Stimulated activated CD8-positive, alpha-beta memory T cell treated with anti-CD3 and anti-CD28 coated beads, Interleukin-15, amount 100 ng/mL, for 48 hours (primary cell): ENCODE measurements at places on chromosomes 2 and 18.

- DNase-seq, result no peak
Observed at GRCh38 chr2:177876950-177877349, 195.6 kb downstream of the PDE11A start.

DNA sequence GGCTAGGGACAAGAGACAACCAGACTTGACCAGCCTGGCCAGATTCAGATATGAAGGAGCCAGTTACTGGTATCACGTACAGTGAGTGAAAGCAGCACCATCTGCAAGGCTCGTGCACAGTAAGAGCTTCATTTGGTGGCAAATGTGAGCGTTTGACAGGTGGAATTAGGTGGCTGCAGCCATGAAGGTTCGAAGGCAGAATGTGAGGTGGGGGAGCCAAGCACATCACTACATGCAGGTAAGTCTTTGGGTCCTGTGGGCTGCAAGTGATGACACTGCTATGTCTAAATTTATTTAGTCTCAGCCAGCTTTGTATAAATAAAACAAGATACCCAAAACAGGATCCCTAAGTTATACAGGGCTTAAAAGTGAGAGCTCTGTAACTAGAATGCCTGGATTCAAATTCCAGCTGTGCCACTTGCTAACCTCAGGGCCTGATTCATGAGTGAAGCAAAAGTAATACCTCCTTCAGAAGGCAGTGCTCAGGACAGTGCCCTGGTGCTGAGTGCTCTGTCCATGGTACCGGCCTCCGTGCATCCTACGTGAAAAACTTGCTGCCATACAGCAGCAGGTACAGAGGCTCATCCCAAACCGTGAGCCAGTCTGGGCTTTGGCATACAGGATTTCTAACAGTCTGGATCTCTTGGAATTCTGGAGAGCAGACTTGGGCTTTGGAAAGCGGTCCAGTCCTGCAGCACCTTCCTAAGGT is 18.6 kb downstream of the DDX18 start:
- no peak for DNase-seq

DNA sequence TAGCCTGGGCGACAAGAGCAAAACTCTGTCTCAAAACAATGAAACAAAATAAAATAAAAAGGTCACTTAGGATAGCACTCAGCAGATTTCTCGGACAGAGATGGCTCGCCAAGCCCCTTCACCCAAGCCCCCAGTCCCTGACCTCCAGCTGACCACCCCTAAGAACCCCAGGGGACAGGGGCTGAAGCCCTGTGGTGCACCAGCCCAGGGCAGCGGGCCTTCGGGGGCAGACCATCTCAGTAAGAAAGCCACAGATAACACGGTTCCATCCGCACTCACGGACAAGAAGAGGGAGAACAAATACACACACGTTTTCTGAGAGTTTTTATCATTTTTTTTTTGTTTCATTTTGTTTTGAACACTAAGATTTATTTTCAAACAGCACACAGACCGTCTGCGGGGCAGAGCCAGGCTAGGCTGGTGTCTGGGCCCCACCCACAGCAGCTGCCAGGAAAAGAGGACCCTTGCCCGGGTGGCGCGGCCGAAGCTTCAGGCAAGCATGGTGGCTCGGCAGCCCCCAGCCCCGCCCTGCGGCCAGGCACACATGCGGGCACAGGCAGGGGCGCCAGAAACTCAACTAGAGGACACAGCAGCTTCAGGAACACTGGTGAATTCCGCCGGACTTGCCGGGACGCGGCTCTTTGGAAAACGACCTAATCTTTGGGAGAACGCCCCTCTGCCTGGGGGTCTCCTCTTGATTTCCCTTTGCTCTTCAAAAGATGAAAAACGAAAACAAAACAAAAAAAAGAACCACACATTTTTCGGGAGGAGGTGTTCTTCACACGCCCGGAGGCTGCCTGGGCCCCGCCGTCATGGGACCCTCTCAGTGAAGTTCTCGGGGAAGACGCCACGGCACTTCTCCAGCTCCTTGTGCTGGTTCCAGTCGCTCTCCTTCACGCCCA is 59.0 kb downstream of the BIN1 start:
- DNase-seq, result no peak

- DNase-seq, result no peak
Observed at GRCh38 chr2:43368483-43369385, 142.3 kb upstream of the ZFP36L2 start.

DNA sequence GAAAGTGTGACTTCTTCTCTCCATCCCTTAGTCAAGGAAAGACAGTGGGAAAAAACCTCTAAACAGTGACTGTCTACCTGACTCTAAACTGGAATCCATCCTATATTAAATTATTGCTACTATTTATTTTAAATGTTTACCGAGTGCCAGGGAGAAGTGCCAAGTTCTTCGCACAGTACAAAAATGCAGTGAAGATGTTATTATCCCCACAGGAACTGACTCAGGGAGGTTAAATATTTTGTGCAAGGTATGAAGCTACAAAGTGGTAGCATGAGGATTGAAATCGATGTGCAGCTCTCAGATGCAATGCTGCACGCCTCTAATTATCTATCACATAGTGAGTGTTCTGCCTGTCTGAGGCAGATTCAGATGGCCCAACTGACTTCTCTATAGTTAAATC is 91.1 kb downstream of the MEP1B start:
- no peak for DNase-seq

DNA sequence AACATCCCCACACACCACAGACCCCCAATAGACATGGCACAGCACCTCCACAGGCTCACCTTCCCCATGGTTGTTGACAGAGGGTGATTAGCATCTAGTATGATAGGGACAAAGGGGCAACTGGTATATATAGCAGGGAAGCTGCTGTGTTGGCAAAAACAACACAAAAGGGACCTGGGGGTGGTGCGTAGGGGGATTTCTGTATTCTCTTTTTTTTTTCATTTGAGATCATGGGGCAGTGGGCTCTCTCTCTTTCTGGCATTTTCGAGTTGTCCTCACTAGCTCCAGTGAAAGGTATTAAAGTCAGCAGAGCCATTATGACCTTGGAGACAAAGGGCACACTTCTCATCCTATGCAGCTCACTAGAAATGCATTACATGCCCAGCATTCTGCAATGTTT is at the start of gene CRYGA:
Gene CRYGA (minus strand): TSS at position 101 of the 400 bp plus-strand sequence. CDS start 33 bp downstream, at position 68.
- DNase-seq, result no peak

DNA sequence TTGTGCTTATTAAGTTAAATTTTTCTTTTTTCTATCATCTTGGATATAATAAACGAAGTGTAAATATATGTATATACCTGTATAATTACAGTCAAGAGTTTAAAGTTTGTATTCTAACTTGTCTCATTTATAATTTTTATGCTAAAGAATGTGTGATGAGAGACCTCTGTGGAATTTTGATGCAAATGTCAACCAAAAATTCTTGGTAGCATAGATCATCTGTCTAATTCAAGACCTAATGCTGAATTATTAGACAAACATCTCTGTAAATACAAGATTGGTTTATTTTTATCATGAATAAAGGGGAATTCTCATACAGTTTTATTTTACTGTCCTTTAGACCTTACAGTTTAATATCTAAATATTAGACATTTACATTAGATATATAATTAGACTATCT is 149.2 kb upstream of the VWC2L start:
- no peak for DNase-seq

- no peak for DNase-seq
Observed at GRCh38 chr2:238251986-238252385, 12.1 kb upstream of the HES6 start.

DNA sequence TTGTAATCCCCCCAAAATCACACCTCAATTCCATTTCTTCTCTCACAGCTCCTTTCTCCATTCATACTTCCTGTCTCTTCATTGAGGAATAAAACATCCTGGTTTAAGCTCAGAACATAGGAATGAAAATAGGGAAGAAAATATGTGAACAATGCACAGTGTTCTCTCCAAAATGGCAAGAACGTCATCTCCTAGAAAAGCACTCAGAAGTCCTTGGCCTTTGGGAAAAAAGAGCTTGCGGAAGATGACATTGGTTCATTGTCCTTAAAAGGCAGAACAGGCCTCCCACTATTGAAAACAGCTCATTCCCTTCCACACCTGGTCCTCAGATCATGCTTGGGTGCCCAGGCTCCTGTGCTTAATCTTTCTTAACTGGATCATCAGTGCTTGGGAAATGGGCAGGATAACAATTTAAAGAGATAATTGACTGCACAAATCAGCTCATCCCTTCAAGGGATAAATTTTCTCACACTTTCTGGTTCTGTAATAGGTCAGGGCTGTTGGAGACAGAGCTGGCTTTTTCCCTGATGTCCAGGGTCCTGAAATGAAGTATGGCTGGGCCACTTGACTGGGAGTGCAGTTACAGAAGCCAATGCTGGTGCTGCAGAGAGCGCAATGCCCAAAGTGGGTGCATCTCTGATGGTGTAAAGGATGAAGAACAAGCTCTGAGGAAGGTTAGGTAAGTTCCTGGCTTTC is 69.2 kb downstream of the MARCHF4 start:
- DNase-seq, result no peak

GRCh38 chr2:210541290-210541902 is 15.0 kb upstream of the CPS1 start:
- no peak for DNase-seq

- DNase-seq, result no peak
Observed at GRCh38 chr2:201631041-201631440, 12.3 kb downstream of the TMEM237 start.

DNA sequence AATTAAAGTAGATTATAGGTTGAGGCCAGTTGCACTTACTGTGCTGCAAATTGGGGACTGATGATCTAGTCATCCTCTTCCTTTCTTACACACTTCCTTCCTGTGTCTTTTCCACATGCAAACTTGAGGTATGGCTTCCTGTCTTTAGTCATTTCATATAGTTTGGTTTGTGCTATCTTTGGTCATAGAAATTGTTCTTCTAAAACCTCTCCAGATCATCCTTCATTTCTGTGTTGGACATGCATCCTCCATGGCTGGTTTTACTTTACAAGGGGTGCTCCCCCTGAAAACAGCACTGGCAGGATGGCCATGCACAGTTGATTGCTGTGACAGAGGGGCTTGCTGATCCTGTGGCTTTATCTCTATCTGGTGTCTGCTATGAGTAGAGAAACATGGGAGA is 36.5 kb downstream of the MGAT5 start:
- no peak for DNase-seq

- DNase-seq, result no peak
Observed at GRCh38 chr18:42038936-42039335, 83.9 kb downstream of the PIK3C3 start.

DNA sequence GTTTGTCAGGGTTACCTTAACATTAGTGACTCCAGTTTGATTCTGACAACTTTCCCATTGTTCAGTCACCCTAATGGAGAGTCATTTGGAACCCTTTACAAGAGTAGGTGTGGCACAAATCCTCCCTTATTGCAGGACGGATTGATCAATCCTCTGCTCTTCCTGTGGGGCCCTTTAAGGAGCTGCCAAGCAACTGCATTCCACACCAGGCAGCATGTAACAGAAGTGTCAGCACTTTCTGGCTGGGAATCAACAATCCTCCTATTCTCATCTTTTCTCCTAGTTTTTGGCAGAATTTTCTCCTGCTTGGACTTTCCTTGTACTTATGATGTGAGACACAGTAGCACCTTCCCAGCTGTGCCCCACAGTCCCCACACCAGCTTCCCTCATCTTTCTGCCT is 177.8 kb downstream of the ST6GAL2 start:
- no peak for DNase-seq

DNA sequence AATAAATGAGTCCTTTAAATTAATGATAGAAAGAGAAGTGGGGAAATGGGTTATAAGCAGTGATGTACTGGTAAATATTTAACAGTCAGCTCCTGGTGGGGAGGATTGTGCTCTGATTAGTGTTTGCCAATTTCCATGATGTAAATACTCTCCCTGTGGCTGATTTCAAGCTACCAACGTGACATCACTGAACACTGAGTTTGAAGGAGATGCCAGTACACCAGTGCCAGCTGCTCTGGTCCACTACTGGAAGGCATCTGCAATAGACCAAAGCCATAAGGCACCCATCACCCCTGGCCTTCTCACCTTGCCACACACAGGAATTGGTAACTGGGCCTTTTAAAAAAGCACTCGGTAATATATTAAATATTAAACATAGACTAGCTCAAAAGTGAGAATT is 77.7 kb downstream of the TGOLN2 start:
- no peak for DNase-seq

DNA sequence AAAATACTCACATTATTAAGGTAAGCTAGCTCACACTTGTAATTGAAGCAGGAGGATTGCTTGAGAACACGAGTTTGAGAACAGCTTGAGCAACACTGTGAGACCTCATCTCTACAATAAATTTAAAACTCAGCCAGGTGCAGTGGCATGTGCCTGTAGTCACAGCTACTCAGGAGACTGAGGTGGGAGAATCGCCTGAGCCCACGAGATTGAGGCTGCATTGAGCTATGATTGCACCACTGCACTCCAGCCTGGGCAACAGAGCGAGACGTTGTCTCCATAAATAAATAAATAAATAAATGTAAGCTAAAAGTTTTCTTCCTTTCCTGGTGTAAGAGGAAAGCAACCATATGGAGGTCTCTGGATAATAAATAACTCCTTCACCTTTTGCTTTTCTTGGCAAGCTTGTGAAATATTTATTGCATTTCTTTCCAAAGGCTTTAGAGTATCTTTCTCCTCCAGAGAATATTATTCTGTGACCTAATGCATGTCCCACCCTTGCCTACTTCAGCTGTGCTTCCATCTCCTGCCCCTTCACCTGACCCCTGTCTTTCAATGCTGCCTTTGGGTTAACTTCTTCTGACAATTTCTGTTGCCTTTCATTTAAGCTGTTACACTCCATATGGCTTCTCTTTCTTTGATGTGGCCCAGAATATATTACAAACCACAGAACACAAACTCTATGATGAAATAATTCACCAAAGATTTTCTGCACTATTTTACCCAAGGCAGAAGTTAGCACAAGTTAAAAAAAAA is 280.7 kb upstream of the RND3 start:
- DNase-seq, result no peak

- DNase-seq, result no peak
Observed at GRCh38 chr18:39244242-39244641, 1678.6 kb upstream of the CELF4 start.

DNA sequence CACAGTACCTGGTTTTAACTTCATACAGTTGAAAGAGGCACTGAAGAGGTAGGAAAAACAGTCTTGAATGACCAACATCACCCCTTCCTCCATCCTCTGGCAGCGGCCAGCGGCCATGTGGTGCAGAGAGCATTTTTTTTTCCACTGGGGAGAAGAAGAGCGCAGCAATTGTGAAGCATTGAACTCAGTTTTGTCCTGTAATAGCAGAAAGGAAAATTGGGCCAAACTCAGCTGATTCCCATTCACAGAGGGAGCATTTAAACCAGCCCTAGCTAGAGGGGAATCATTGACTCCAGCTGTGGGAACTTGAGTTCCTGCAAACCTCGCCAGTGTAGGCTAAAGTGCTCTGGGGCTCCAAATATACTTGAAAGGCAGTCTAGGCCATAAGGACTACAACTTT is 316.6 kb upstream of the CHST9 start:
- DNase-seq, result no peak

- no peak for DNase-seq
Observed at GRCh38 chr2:178756843-178757242, 50.4 kb downstream of the TTN start.

- no peak for DNase-seq
Observed at GRCh38 chr2:200843993-200844948, 20.2 kb downstream of the CLK1 start.

- no peak for DNase-seq
Observed at GRCh38 chr2:7976206-7976605, 705.6 kb upstream of the ID2 start.

GRCh38 chr2:177242121-177242987 is 22.2 kb downstream of the NFE2L2 start:
- DNase-seq, result no peak
